ENCODE measurements at places on chromosomes 4 and X.

DNA sequence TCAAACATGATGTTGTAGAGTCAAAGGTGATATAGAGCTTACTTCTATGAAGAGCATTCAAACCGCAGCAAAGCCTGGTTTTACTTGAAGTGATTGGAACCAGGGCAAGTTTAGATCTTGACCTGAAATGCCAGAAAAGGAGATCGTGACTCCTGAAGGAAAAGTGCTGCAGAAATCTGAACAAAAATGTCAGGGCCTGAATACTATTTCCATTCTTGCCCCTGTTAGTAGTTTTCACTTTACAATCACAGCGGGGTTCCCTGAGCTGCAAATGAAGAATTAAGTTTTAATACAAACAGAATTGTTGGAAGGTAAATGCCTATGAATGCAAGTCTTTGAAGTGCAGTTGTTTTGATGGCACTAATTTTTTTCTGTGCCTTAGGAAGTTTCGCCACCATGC lies 4.1 kb downstream of the SLIT2 start:
- DNase-seq, result no peak

- DNase-seq, result no peak
Measured at GRCh38 chr4:110669663-110670062, 46.8 kb upstream of the PITX2 start.

DNA sequence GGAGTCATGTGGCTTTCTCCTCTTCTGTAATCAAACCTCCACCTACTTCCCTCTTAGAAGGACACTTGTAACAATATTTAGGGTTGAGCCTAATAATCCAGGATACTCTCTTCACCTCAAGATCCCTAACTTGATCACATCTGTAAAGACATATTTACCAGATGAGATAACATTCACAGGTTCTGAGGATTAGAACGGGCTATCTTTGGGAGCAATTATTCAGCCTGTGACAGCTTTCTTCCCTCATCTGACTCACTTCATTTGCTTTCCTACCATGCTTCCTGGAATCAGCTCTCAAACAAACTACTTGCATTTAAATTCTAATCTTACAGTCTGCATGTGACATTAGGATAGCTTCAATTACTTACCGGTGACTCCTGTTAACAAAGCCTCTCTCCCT lies 133.5 kb upstream of the NDST3 start:
- DNase-seq, result no peak

DNA sequence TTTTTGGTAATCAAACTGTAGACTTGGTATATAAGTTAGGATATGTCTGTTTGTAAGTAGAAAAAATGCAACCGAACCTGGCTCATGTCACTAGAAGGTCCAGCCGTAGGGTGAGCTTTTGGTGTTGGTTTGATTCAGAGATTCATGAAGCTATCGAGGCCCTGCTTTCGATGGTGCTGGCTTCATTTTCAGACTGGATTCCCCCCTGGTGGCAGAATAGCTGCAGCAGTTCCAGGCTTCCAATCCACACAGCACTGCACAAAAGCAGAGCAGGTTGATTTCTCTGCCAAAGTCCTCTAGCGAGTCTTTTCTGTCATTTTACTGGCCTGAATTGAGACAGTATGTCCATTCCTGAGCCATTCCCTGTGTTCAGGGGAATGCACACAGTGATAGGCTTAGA lies 33.1 kb downstream of the PDK3 start:
- no peak for DNase-seq

GRCh38 chr4:75547647-75548387 lies 8.0 kb upstream of the ODAPH start:
- DNase-seq, result peak; percentile 82

GRCh38 chrX:20313899-20314298 lies 47.2 kb upstream of the RPS6KA3 start:
- DNase-seq, result no peak

DNA sequence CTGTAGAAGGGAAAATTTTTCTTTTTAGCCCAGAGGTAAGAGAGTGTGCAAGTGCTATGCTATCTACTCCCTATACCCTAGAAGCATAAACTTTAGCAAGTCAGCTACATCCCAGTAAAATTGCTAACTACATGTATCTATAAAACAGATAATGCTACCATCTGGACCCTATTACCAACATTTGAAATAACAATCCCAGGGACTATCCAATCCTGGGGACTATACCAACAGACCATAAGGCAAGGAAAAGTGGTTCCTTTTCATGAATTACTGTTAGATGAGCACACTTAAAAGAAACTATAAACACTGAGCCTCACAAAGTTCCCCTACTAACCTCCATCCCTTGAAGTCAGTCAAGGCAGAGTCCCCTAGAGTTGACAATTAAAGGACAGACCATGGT lies 213.6 kb upstream of the VEGFC start:
- no peak for DNase-seq

DNA sequence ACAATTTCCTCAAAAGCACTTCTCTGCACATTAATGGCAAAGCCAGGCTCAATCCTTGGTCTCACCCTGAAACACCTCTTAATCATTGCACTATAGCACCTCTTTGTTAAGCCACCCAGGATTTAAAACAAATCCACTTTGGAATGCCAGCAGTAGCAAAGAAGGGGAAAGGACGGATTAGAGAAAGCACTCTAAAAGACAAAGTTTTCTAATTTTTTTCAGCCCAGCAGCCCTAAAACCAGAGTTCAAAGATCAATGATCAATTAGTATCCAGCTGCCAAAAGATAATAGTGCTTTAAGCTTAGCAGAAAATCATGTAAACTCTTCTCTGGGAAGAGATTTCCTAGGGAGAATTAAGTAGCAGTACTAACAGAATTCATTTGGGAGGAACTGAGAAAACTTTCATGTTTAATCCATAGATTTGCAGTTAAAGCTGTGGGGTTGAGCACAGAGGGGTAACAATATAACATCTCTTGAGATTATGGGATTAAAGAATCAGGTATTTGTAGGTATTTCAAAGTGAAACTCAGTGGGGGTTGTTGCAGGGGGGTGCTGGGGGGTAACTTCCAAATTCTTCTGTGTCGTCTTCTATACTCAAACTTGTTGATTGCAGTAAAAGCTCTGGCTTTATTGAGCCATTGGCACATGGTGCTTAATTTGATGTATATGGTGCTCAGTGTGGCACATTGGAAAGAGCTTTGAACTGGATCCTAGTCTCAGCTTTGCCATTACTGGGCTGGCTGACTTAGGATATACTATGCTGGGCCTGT lies 61.8 kb downstream of the LRRC66 start:
- no peak for DNase-seq

GRCh38 chrX:16039363-16039762 lies 84.0 kb upstream of the GRPR start:
- no peak for DNase-seq

DNA sequence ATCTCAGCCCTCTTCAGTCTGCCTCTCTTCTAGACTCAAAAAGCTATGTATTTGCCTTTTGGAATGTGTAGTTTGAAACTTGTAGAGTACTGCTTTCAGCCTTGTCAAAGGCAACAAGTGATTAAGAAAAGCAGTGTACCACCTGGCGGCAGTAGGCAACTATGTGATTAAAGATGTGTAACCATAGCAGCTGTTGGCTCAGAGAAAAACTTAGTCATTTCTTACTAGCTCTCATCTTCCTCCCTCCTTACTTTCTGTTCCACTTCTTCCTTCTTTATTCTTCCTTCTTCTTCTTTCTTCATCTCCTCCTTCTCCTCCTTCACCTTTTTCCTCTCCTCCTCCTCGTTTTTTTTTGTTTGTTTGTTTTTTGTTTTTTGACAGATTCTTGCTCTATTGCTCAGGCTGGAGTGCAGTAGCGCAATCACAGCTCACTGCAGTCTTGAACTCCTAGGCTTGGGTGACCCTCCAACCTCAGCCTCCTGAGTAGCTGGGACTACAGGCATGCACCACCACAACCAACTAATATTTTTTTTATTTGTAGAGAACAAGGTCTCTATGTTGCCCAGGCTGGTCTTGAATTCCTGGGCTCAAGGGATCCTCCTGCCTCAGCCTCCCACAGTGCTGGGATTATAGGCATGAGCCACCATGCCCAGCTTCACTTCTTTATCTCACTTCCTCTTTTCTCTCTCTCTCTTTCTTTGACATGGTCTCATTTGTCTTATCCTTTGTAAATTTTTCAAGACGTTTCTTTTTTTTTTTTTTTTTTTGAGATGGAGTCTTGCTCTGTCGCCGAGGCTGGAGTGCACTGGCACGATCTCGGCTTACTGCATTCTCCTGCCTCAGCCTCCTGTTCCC lies 32.6 kb downstream of the ABHD18 start:
- no peak for DNase-seq

All from posterior cingulate gyrus (tissue), 11 donors.